ENCODE measurements at places on chromosomes 2 and 18.

DNA sequence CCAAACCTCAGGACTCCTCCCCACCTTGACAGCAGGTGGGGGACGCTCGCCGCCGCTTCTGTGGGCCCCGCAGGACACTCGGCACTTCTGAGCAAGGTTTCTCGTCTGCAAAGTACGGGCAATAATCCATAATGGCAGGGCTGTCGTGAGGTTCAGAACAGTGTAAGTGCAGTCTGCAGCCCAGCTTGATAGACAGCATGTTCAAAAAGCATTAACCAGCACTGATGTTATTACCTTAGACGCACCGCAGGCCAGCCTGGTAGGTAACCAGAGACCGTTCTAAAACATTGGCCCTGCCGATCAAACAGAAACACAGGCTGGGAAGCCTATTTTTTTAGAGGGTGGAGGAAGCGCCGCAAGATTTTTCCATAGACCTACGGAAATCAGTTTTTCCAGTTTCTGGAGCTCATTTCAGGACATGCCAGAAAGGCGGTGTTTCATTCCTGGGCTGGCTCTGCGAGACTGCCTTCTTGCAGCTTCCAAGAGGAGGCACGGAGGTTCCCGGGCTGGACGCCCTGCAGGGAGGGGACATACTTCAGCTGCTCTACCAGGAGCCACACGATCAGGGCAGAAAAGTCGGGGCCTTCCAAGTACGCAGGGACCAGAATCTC lies 148.7 kb downstream of the TPO start:
- no peak for DNase-seq

- DNase-seq, result no peak
Measured at GRCh38 chr2:74559912-74560311, 5.4 kb downstream of the DOK1 start.

DNA sequence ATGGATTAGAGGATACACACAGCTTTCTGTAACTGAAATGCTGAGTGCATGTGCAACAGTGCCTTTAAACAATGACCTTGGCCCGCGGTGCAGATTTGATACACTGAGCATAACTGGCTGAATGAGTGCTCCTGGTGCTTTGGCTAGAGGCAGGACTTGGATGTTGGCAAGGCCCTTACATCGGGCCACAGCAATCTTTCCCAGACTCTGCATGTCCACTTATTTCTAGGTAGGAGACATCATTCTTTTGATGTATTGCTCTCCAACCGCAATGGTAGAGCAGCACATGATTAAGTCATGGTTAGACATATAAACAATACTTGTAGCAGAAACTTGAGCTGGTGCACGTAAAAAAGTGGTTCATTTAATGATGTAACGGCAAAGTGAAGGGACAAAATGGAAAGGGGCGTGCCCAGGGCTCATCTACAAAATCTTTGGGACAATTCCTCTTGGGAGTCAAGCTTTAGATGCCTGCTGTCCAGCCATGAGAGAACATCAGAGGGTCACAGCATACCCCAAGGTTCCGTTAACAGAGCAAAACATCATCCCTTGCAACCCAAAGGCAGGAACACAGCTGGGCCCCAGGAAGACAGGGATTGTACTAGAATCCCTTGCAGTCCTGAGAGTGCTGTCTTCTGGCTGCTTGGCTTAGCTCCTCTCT lies 43.4 kb downstream of the RAB31 start:
- DNase-seq, result no peak

GRCh38 chr2:4792126-4792525 lies 900.1 kb upstream of the SOX11 start:
- DNase-seq, result no peak

- no peak for DNase-seq
Measured at GRCh38 chr2:74983631-74984392, 25.4 kb downstream of the POLE4 start.

DNA sequence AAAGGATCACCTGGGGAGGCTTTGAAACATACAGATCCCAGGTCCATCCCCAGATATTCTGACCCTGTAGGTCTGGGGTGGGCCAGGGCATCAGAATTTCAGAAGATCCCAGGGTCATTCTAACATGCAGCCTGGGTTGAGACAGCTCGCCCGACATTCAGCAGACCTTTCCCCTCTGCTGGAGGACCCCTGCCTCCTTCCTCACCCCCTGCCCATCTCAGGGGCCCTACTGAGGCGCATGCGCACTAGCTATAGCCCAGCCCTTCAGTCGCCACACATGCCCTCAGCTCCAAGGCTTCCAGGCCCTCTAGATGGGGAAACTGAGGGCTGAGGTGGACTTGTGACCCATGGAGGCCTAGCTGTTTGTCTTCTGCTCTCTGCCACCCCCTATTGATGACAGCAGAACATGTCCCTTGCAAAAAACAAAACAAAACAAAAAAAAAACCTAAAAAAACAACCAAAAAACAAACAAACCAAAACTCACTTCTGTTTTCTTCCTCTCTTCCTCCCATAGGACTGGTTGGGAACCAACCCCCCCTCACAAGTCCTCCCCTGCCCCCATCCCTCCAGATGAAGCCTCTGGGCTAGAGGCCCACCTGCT lies 91.3 kb downstream of the ZBTB7C start:
- DNase-seq, result no peak

DNA sequence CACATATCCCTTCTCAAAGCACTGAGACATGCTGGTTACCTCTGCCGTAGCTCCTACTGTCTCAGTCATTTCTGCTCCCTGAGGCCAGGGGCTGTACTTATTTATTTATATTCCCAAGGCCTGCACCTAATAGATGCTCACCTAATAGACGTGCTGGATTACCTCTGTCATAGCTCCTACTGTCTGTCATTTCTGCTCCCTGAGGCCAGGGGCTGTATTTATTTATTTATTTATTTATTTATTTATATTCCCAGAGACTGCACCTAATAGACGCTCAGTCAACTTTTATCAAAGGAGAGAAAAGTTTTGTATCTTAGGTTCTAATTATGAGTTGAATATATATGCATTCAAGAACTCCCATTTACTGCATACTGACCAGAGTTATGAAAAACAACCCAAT lies 414.0 kb upstream of the TRIB2 start:
- DNase-seq, result no peak

DNA sequence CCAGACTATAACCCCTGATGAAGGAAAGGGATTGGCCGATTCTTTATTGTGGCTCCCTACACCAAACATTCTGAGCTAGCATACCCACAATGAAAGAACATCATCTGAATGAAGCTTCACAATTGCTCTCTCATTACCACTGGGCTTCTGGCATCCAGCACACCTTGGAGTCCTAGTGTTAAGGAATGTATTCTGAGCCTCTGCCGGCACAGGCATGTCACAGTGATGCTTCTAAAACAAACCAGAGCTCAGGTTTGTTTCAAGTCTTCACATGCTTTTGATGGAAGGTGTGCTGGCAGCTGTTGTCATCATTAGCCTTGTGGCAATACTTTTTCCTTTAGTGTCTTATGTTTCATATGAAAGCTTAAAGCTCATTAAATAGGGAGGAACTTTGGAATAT lies 76.3 kb upstream of the RBBP8 start:
- no peak for DNase-seq

GRCh38 chr18:55339990-55340389 lies 248.0 kb downstream of the TCF4 start:
- no peak for DNase-seq

DNA sequence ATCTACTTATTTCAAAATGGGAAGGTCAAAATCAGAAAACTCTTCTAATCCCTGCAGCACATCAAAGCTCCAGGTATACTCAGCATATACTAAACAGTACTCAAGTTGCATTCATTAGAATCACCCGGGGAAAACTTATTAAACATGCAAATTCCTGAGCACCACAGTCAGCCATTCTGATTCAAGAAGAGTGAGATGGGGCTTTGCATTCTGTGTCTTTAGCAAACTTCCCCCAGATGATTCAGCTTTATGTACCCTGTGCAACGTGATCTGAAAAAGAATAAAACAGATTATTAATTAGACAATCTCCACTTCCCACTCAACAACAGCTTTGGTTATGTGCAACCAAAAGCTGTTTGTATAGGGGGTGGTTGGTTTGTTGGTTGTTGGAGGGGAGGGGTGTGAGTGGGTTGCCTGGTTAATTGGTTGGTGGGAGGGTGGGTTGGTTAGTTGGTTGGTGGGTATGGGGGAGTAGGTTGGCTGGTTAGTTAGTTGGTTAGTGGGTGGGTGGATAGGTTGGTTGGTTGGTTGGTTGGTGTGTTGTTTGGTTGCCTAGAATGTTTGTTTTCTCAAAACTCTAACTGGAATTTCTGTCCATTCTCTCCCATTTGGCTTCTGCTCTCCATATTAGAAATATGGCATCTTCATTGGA lies 112.5 kb upstream of the AGAP1 start:
- no peak for DNase-seq

GRCh38 chr2:204901591-204901990 lies 356.3 kb downstream of the PARD3B start:
- no peak for DNase-seq

GRCh38 chr2:212354382-212354781 lies 184.2 kb downstream of the ERBB4 start:
- no peak for DNase-seq

DNA sequence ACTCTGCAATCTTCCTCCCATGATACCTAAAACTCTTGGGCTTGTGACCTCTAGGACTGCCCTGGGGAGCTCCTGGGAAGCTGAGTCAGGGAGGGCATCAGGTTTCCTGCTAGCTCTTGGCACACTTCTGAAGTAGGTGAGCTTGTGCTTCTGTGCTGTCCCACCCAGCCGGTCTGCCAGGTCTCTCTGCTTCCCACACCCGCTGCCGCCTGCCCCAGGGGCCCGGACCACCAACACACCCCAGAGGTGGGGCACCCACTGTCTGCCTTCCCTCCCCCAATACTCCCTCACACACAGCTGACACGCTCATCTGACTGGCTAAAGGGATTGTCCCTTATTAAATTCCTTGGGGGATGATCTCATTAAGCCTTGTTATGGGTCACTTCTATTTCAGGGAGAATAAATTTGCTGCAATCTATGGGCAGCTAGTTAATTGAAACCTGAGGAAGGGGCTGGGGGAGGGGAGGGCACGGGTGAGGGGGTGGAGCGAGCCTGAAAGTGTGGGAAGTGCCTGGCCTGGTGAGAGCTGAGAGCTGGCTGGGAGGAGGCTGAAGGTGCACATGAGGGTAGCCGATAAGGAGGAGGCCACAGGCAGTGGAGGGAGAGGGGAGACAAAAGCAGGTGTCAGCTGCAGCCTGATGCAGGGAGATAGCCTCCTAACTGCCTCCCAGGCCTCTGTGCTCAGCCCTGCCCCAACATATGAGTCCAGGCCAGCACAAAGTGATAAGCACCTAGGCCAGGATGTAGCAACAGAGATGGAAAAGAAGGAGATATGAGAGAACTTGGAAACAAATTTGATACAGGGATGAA lies 48.8 kb downstream of the HAUS1 start:
- DNase-seq, result no peak

Data from activated T-helper 2 cell treated with anti-CD3 and anti-CD28 coated beads, Interferon-gamma antibody, Interleukin-2, Interleukin-4, amounts not matched to agents 10 μg/mL and 5 μg/mL and 100 μg/mL, durations not matched to agents 14 hours and 24 hours and 36 hours (primary cell).